ENCODE measurements at places on chromosomes 13 and 19.

GRCh38 chr19:33064458-33064791 lies 263 bp downstream of the RHPN2 start:
- no peak for DNase-seq

DNA sequence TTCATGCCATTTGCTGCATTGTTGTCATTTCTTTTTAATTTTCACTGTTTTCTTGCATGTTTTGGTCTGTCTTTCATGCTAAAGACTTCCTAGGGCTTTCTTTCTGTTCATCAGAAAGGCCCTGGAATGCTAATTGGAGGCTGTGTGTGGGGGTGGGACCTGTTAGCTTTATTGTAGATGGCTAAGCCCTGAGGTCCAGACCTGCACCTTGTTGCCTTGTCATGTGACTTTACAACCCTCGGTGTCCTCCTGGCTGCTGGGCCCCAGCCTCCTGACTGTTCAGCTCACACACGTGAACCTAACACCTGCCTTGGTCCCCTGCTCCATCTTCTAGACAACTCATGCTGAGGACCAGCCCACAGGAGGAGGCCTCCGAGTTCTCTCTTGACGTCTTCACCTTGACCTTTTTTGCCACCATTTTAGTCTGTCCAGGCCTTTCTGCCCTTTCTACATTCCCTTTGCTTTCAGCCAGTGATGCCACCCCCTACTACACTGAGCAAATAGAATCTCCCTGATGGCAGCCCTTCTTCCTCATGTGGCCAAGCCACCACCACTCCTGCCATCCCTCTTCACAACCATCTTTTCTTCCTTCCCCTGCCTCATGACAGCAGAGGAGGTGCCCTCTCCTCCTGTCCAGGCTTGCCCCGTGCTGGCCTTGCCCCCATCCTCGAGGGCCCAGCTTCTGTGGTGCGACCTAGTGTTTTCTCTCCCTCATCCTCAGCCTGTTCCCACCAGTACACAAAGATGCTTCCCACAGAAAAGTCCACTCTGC lies 41.4 kb upstream of the GPI start:
- DNase-seq: no peak

- no peak for DNase-seq
Observed at GRCh38 chr19:38294090-38294489, 10.0 kb upstream of the C19orf33 start.

- DNase-seq: no peak
Observed at GRCh38 chr13:22451327-22451741, 729.4 kb upstream of the SGCG start.

- DNase-seq: no peak
Observed at GRCh38 chr19:37929355-37929923, 22.4 kb downstream of the SIPA1L3 start.

DNA sequence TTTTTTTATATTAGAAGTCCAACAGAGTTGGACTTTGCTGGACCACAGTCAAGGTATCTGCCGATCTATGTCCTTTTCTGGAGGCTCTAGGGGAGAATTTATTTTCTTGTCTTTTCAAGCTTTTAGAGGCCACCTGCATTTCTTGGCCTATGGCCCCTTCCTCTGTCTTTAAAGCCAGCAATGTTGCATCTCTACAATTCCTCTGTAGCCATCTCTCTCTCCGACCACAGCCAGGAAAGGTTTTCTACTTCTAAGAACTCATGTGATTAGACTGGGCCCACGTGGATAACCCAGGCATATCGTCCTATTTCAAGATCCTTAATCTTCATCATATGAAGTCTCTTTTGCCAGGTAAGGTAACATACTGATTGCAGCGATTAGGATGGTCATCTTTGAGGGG lies 43.5 kb upstream of the RGCC start:
- no peak for DNase-seq

DNA sequence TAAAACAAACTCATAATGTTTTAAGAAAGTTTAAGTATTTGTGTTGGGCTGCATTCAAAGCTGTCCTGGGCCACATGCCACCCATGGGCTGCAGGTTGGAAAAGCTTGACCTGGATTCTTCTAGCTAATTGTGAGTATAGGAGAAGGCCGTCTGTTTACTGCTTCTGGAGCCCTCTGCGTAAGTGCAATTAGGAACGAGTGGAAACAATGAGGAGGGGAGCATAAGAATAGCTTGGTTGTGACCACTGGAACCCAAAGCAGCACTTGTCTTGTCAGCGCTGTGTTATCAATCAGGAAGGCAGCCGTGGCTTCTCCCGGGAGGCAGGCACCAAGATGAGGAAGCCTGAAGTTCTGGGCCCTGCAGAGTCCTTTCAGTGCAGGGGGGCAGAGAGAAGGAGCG lies 110.4 kb upstream of the MBNL2 start:
- DNase-seq: no peak

DNA sequence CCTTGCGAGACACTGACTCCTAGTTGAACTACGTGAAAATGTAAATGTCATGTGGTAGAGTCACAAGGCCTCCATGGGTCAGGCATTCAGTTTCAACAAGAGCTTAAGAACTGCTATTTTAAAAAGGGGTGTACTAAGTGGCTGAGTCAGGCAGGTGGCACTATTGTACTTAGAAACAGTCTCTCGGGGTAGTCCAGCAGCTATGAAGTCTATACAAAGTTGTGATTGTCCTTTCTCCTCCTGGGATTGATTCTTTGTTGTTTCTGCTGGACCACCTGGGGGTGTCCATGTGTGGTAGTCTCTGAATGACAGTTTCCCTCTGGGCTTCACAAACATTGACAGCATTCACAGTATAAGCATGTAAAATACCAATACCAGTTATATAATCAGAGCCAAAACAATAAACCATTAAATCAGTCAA lies 33.0 kb downstream of the UGGT2 start:
- DNase-seq: no peak

DNA sequence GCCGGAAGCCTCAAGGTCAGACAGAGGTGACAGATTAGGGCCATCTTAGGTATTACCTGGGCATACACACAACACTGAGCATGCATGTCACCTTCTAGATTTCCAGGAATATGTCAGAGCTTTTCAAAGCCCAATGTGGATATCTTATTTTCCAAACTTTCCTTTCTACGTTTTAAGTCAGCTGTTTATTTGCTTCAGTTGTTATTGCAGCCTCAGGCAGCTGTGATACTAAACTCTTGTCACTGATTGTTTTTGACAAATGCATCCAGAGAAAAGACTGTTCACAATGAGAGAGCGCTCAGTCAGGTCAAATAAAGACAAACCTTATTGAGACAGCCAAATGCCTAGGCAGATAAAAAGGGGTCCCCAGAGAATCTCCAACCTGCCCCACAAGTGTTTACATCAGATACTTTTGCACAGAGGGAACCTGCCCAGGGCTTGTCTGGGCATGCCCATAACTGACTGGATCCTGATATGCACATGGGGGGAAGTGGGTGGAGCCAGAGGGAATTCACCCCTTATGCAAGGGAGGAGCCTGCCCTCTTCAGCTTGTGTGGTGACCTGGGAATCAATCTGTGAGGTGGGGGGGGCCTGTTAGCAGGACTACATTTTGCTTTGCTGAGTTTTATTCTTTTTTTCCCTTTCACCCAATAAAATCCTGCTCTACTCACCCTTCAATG lies 28.5 kb downstream of the MED4 start:
- DNase-seq: no peak

DNA sequence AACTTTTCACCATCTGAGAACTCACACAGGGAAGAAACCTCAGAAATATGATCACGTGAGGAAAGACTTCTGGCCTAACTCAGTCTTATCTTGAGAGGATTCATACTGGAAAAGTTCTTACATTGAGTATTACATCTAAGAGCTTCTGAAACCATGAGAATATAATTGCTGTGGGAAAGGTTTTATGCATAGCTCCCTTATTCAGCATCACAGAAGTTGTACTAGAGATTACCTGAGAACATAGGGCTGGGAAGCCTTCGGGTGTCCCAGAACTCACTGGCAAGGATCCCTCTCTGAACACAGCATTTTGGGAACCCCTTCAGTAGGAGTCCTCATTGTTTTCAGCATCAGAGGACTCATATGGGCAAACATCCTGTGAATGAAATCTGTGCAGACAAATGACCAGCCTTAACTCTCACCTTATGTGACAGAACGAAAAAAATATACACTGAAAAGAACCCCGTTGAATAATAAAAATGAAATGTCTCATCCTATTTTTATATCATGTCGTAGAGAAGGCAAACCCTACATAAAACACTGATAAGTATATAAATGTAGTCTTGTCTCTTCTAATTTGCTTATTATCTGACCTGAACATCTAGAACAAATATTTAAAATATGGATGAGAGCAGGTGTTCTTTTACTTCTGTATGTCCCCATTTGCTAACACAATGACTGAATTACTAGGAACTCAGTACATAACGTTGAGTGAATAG lies 14.2 kb downstream of the ZNF274 start:
- no peak for DNase-seq

GRCh38 chr13:35855531-35856019 lies 275.6 kb downstream of the DCLK1 start:
- DNase-seq: no peak

DNA sequence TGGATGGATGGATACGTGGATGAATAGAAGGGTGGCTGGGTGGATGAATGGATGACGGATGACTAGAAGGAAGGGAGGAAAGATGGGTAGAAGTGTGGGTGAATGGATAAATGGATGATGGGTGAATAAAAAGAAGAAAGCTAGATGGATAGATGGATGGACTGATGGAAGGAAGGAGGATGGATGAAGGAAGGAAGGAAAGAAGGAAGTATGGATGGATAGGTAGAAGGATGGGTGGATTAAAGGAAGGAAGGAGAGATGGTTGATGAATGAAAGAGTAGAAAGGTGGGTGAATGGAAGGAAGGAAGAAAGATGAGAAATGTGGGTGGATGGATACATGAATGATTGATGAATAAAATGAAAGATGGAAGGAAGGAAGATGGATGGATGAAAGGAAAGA lies 14.5 kb downstream of the ARHGEF18 start:
- no peak for DNase-seq

GRCh38 chr19:23527797-23528196 lies 132.5 kb upstream of the ZNF91 start:
- DNase-seq: no peak

GRCh38 chr19:6030214-6030507 lies 52.2 kb upstream of the RANBP3 start:
- DNase-seq: no peak

DNA sequence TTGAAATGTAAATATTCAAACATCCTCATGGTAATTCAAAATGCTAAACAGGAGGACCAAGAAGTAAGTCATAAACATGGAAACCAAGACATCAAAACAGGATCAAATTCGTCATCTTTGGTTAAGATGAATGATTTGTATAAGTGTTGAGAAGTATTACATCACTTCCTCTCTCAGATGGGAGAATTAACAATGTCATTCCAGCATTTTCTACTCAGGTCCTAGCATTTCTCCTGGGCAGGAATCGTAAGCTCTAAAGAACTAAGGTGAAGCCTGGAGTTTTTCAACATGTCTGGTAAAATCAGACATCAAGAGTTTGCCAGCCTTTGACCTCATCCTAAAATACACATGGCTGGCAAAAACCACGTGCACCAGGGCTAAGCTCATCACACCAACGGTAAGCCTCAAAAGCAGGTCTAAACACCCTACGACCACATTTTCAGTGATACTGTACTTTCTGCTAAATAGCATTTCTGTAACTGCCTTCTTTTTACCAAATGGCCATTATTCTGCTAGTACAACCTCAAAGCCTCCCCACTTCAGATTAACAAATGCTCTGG lies 24.8 kb downstream of the RANBP3 start:
- DNase-seq: no peak

GRCh38 chr13:44404261-44405132 lies 30.9 kb downstream of the SERP2 start:
- DNase-seq: no peak

DNA sequence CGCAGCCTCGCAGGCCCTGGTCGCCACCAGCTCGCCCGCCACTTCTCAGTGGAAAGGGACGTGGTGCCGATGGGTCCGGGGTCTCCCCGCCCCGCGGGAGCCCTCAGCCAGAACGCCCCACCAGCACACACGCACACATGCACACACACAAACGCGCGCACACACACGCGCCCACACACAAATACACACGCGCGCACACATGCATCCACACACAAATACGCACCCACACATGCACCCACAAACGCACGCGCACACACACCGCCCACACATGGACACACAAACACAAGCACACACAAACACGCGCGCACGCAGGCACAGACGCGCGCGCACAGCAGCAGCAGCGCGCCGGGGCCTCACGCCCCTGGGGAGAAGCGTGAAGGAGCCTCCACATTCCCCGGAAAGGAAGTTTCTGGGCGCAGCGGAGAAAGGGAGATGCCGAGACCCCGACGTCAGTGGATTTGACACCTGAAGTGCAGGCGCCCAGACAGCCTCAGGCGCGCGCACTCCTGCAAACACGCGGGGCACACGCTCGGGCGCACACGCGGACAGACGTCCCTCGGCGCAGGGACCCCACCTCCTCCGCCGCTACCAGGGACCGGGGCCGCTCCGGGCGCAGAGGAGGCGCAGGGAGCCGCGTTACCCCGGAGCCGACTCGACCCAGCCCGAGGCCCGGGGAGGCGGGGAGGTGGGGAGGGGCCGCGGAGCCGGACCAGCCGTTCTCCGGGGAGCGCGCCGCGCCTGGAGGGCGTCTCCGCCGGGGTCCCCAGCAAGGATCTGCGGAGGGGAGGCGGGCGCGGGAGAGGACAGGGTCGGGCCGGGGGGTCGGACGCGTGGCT lies 622 bp downstream of the RASA3 start:
- DNase-seq: no peak

Measured in esophagus squamous epithelium (tissue), 5 donors.